ENCODE measurements at places on chromosomes 4 and X. TPM values are rescaled to one million over a fixed set of nuclear protein-coding genes. Genes with fewer than 3 reads are reported as not detected.

Gene OTC
- not detected for total RNA-seq

Gene SULT1B1
- total RNA-seq: under 0.01 TPM

Gene JCHAIN
- total RNA-seq: 2.6 TPM

Gene WNK3
- total RNA-seq: 0.64 TPM

Gene PCYT1B
- total RNA-seq: 0.86 TPM

Gene SPANXB1
- total RNA-seq: not detected

Gene FGFR3
- 0.86 TPM for total RNA-seq

DNA sequence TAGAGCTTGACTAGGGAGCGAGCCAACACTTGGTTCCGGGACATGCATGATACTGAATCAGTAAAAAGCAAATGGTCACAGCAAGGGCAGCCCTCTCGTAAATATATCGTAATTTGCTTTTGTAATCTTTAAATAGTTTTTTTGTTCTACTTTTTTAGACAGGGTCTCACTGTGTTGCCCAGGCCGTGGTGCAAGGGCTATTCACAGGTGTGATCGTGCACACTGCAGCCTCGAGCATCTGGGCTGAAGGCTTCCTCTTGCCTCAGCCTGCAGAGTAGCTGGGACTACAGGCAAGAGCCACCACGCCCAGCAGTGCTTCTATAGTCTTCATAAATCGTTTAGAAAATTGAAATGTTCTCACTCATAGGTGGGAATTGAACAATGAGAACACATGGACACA, 309.7 kb downstream of the TENM3 start:
- no peak for DNase-seq

DNA sequence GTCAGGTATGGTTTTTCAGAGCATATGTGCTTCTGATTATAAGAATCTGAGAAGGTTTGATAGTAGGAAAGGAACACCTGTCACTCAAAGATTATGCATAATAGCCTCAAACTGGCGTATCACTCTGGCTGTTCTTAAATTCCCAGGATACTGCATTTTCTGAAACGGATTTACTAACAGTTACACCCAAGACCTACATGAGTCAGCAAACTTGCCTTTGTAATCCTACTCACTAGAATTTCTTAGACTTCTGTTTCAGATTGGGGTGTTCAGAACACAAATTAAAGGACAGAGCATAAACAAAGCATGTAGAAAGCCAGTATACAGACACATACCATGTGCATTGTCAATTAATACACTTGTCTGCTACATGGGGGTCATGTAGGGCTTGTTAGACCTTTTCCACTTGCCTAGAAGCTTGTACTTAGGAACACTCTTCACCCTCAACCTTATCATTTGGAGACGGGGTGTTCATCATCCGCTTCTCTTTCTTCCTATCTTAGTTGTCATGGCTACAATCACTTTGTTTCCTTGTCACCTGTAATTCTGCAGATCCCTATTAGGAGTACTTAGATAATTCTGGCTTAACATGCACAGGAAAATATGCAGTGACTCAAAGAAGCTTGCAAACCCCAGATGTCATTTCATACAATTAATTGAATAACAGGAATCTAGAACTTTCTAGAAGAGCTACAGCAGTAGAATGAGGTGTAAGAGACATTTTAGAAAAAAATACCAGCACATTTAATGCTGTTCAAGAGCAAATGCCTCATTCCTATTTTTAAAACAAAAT, 593.0 kb upstream of the TENM3 start:
- no peak for DNase-seq

- DNase-seq: peak; percentile 8
Measured at GRCh38 chrX:104135677-104136076, 21.1 kb downstream of the SLC25A53 start.

GRCh38 chr4:142974328-142974727, 128.2 kb upstream of the INPP4B start:
- DNase-seq: no peak

DNA sequence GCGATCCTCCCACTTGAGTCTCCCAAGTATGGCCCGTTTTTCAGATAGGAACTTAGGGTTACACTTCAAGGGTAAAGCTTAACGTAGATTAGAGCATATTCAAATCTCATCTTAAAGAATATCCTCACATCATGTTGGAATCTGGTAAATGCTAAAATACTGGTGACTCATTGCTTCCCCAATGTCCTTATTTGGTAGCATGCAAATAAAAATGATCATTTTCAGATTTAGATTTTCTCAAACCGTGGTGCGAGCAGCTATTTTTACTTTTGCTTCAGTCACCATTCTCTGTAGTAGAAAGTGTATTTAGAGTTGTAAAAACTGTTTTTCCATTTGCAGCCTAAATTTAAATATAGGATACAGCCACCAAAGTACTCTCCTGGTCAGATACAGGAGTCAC, 101.5 kb upstream of the MAML3 start:
- no peak for DNase-seq

All from fibroblast of villous mesenchyme (primary cell).